ENCODE measurements at places on chromosomes 2 and 18.

DNA sequence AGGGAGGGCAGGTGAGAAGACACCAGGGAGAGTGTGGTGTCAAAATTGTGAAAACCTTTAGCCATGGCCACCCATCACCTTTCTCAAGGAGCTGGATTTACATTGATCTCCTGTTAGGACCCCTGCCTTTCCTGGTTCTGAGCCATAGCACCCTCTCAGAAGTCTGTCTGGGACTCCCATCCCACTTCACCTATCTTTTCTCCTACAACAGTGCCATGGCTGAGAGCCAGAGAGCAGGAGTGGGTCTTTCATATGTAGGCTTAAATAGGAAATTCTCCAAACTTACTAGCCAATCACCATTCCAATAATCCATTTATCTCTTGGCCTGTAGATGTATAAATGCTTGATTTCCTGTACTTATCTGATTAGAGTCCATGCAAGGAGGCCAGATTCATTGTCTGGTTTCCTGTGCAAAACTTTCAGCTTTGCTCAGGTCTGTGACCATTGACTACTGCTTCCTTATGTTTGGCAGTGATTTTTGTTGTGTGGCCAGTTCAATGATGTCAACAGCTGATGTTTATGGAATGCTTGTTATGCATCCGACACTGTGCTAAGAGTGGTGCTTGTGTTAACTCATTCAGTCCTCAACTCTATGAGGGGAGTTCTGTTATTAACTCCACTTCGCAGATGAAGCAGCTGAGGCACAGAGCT lies 57.6 kb upstream of the IGFBP5 start:
- DNase-seq: no peak

GRCh38 chr18:9810994-9811705 lies 74.6 kb upstream of the TXNDC2 start:
- no peak for DNase-seq

DNA sequence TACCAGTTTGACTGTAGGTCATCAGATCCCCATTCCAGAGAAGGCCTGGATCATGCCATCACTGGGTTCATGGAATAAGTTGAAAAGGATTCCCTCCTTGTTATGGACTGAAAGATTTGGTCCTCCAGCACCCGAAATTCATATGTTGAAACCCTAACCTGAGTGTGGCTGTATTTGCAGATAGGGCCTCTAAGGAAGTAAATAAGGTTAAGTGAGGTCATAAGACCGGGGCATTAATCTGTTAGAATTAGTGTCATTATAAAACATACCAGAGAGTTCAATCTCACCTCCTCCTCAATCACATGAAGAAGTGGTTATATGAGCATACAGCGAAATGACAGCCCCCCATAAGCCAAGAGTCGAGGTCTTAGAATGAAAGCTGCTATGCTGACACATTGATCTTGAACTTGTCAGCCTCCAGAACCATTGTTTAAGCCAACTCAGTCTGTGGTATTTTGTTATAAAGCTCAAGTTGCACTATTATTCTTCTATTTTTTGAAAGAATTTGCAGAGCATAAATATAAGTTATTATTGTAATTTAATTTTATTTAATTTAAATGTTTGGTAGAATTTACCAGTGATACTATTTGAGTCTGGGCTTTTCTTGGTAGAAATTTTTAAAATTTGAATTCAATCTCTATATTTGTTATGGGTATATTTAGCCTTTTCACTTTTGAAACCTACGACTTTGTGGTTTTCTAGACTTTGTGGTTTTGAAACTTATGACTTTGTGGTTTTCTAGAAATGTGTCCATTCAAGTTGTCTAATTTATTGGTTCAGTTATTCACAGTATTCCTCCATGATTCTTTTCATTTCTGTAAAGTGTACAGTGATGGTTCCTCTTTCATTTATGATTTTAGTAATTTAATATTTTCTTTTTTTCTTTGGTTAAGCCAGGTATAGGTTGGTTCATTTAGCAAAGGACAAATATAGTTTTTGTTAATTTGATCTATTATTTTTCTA lies 1206.7 kb upstream of the CDH2 start:
- DNase-seq: no peak

- DNase-seq: no peak
Measured at GRCh38 chr2:23967846-23968245, 27.6 kb downstream of the UBXN2A start.

DNA sequence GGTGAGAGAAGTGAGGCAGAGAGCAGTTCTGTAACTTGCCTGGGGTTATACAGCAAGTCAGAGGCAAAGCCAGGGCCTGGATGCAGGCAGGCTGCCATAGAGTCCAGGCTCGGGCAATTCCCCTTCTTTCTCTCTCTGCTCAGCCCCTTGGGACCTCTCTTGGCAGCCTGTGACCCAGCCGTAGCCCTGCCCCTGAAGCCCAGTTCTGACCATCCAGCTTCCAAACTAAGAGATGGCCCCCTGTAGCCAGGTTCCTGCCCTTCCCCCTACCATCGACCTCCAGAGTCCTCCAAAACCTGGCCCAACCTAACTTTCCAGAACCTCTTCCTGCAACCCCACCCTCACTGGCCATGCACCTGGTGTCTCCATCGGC lies 201.2 kb downstream of the CTIF start:
- DNase-seq: no peak

DNA sequence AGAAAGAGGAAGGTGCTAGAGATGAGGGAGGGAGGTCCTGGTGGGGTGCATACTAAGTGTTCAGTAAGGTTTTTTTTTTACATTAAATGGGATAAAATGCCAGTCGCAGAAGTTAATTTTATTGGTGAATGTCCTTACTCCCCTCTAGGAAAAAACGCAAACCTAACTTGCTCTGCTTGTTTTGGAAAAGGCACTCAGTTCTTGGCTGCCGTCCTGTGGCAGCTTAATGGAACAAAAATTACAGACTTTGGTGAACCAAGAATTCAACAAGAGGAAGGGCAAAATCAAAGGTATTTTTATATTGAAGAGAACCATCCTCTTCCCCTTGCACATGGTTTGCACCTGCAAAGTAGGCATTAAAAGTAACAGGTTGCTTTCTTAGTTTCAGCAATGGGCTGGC lies 12.7 kb upstream of the IL18R1 start:
- DNase-seq: no peak

- DNase-seq: no peak
Measured at GRCh38 chr2:9095690-9096089, 92.2 kb upstream of the MBOAT2 start.

- no peak for DNase-seq
Measured at GRCh38 chr18:25705650-25706049, 353.7 kb upstream of the ZNF521 start.

GRCh38 chr2:227370791-227371312 lies 8.3 kb downstream of the TM4SF20 start:
- no peak for DNase-seq

DNA sequence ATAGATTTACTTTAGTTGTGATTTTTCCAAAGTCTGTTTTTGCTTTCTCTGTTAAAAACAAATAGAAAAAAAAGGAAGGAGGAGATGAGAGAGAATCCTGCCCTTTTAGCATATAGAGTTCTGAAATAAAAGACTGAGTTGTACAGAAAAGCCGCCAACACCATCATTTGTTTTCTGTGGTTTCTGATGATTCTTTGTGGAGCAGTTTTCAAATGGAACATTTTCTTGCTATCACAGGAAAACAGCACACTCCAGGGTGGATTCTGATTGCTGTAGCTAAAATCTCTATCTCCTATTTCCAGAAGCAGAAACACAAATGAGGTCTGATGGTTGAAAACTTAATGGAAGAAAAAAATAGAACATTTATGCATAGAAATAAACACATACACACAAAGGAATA lies 144.6 kb upstream of the L3MBTL4 start:
- DNase-seq: no peak

- peak; percentile 16 for DNase-seq
Measured at GRCh38 chr18:46333431-46334135, 229.4 kb downstream of the HAUS1 start.

GRCh38 chr2:8640498-8640897 lies 41.4 kb upstream of the ID2 start:
- no peak for DNase-seq

DNA sequence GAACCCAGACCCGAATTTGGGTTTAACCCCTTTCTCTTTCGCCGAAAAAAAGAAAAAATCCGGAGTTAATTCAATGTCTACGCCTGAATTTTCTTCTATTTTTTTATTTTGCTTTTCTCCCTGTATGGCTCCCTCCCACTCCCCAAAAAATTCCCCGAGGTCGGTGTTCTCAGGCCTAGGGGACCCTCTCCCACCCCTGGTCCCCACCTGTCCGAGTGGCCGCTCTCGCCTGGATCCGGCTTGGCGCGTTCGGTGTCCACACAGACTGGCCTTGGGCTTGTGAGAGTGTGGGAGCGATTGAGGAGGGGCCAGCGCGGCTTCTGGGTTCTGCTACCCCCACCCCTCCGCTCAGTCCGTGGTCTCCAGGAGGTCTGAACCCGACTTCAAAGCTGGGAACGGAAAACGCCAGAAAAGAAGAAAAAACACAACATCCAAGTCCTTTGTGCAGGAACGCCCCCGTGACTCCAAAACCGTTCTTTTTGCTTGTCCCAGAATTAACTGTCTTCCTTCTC lies 5.7 kb upstream of the EN1 start:
- no peak for DNase-seq

DNA sequence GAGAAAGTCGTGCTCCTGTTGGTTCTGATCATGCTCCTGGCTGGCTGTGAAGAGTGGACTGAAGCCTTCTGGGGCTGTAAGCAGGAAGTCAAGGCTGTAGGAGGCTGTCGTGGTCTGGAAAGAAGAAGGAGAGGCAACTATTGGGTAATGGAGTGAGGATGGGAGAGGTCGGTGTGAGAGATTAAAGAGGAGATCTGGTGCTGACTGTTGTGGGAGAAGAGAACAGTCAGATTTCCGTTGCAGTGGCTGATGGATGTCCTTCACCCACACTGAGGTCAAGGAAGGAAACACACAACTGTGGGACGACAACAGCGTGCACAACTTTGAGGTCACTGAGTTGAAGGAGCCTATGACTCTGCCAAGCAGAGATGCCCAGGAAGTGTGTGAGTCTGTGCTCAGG lies 2.8 kb upstream of the PSMD1 start:
- no peak for DNase-seq

DNA sequence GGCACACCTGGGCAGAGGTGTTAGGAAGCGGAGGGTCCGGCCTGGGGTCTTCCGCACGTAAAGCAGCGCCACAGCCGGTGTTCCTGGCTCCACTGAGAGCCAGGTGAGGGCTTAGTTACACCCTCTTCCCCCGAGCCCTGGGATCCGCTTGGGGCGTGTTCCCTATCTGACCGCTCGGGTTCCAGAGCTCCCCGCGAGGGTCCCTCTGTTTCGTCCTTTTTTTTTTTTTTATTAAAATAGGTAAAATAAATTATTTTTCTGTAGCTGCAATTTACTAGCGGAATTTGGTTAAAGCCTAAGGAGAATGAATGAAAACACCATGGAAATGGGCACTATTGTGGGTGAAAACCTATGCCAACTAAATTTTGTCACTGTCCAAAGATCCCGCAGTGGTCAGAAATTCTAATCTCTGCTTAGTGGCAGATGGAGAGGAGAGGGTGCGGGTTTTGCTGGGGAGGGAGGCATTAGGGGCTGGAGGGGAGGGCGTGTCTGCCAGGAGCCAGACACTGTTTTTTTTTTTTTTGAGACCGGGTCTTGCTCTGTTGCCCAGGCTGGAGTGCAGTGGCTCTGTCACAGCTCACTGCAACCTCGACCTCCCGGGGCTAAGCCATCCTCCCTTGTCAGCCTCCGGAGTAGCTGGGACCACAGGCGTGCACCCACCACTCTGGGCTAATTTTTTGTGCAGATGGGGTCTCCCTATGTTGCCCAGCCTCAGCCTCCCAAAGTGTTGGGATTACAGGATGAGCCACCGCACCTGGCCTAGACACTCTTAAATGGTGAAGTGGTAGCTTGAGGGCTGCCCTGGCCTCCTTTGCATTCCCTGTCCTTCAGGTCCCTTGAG lies 834 bp downstream of the PDCL3 start:
- DNase-seq: no peak

DNA sequence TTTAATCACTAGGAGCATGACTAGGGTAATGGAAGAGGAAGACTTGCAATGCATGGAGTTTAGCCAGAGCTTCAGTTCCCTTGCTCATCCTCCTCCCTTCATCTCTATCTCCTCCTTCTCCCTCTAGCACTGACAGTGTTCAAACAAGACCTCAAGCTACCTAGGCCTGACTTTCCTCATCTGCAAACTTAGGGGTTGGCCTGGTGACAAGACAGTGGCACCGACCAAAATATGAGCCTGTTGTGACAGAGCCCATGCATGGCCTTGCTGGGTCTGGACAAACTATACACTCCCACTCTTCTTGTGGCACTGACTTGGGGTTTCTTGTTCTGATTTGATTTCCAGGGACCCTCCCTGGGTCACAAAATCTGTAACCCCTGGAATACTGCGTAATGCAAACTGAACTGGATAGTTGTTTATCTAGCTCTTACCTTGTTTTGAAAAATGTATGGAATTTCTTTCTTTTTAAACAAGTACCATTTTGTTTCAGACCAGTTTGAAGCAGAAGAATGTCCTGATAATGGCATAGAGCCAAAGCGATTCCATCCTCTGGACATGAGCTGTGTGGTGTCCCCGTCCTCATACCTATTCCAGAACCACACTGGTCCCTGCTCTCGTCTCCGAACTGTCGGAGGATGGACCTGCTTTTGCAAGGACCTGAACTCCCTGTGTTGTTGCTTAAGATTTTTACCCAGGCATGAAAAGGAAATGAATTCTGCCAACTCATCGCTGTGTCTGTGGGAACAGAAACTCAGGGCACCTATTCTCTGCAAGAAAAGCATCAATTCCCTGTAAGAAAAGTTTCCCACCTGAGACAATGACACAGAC lies 33.4 kb upstream of the PPP4R1 start:
- DNase-seq: no peak

GRCh38 chr18:25470062-25470461 lies 118.1 kb upstream of the ZNF521 start:
- no peak for DNase-seq
